ENCODE measurements at places on chromosomes 3 and 15. TPM values are rescaled to one million over a fixed set of nuclear protein-coding genes. Genes with fewer than 3 reads are reported as not detected.

DNA sequence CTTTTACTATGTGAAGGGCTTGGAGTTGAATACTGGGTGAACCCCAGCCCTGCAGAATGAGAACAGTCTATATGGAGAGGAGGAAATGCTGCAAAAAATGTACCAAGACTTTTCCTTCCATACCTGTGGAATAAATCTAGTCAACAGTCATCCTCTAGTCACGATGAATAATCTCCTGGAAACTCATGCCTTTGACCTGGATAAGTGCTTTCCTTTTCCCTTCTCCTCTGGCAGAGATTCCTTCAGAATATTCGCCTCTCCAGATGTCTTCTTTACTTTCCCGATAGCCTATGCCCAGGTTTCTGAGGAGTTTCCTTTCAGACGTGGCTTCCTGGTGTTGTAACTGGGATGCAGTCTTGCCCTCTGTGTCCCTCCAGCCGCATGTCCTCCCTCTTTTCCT is 28.1 kb downstream of the CCNL1 start:
- peak overlapping the region; percentile 88 for H3K4me3 ChIP-seq
- H3K27ac ChIP-seq, result peak overlapping the region; percentile 95
- peaks cover 60% of the 10 kb centered on the region for H3K4me1 ChIP-seq
- no peak for ATAC-seq

- H3K36me3 ChIP-seq, result no peaks in the 10 kb centered on the region
- no peaks in the 10 kb centered on the region for H3K4me1 ChIP-seq
- H3K4me3 ChIP-seq, result no peak overlapping the region
- no peaks in the 10 kb centered on the region for H3K27me3 ChIP-seq
- no peak for ATAC-seq
- no peak overlapping the region for H3K27ac ChIP-seq
These were observed 311.7 kb upstream of the ZNF717 start for GRCh38 chr3:76096836-76097588.

GRCh38 chr3:20104167-20104661 is 64.0 kb downstream of the KAT2B start:
- peak overlapping the region; percentile 87 for H3K27ac ChIP-seq
- peaks cover 44% of the 10 kb centered on the region for H3K4me1 ChIP-seq
- peak overlapping the region; percentile 77 for H3K4me3 ChIP-seq
- no peaks in the 10 kb centered on the region for H3K27me3 ChIP-seq

DNA sequence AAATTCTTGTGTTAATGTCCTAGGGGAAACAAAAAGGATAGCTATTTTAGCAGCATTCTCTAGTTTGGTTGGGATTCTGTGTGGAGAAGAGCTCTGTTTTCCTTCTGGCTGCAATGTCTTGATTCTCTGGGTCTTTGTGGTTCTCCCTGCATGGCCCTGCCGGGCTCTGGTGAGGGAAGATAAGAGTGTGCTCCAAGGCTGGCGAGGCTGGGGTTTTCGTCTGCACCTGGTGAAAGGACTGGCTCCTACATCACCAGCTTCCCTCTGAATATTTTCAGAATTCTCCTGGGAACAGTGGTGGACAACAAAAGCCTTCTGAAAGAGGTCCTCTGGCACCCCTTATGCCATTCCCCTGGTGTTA is 38.1 kb upstream of the SFMBT1 start:
- H3K27ac ChIP-seq, result no peak overlapping the region
- peaks cover 20% of the 10 kb centered on the region for H3K36me3 ChIP-seq
- no peaks in the 10 kb centered on the region for H3K4me1 ChIP-seq
- no peak overlapping the region for H3K4me3 ChIP-seq
- no peaks in the 10 kb centered on the region for H3K27me3 ChIP-seq
- ATAC-seq, result no peak

DNA sequence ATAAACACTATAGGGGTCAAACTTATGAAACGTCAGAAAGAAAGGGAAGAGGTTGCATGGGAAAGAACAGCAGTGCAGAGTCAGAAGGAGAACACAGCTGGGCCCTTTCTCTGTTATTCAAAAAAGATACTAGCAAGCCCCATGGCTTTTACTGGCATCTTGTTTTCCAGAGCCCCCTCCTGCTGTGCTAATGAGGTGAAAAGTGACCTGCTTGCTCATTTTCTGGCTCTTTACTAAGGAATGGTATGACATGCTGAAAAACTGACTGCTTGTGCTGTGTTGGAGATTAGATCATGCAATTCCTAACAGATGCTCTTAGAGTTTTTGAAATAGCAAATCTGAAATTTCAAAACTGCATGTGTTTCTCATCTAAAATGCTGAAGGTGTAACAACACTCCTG is 541.6 kb upstream of the ALCAM start:
- no peaks in the 10 kb centered on the region for H3K27me3 ChIP-seq
- no peaks in the 10 kb centered on the region for H3K4me1 ChIP-seq
- H3K27ac ChIP-seq, result no peak overlapping the region
- no peaks in the 10 kb centered on the region for H3K36me3 ChIP-seq

GRCh38 chr3:129106320-129106719 is 15.3 kb downstream of the RAB43 start:
- peaks cover 24% of the 10 kb centered on the region for H3K4me1 ChIP-seq
- peaks cover 43% of the 10 kb centered on the region for H3K36me3 ChIP-seq
- no peak for ATAC-seq
- H3K27ac ChIP-seq, result no peak overlapping the region
- H3K4me3 ChIP-seq, result no peak overlapping the region

DNA sequence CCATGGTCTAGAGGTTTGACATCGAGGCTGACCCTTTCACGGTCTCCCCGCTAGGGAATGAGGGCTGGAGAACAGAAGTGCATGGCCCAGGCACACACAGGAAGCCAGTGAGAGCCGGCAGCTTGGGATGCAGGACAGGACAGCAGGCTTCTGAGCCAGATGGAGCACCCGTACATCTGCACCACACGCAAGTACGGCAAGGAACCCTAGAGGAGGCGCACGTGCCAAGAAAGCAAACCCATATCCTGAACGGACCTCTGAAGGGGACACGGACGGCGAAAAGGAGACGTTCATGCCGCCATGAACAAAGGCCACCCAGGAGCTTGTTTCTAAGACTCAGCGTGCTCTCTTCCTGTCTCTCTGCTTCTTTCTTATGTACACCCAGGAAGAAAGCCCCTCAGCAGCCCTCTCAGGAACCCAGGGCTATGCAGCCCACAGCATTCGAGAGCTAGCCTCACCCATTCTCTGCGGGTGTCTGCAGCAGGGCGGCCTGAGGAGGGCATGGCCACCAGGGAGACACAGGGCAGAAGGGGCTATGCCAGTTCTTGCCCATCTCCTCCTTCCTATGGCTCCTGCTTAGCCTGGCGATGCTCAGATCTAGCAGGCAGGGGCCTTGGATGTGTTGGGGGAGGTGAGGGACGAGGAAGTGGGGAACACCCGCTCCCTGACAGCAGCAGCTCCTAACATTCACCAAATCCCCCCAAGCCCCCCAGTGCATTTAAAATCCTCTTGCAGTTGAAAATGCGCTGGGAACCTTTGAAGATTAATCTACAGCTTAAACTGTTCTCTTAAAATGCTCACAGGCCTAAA is 81.3 kb downstream of the PCSK6 start:
- H3K4me1 ChIP-seq, result peaks cover 9% of the 10 kb centered on the region
- no peak overlapping the region for H3K27ac ChIP-seq
- no peak overlapping the region for H3K4me3 ChIP-seq
- H3K36me3 ChIP-seq, result no peaks in the 10 kb centered on the region
- H3K27me3 ChIP-seq, result peaks cover 30% of the 10 kb centered on the region

Gene RETNLB
- not detected for total RNA-seq

Gene KATNBL1
- total RNA-seq, result 51.3 TPM

Gene FANCD2OS
- not detected for total RNA-seq

Gene SCG5
- 3.5 TPM for total RNA-seq

Gene GOLGA6D
- total RNA-seq, result not detected

Gene CXCR6
- 13.7 TPM for total RNA-seq

Measured in activated T-helper 17 cell treated with anti-CD3 and anti-CD28 coated beads, Interleukin-2, amount 50 U/mL, for 72 hours (primary cell).